Activated CD8-positive, alpha-beta memory T cell treated with anti-CD3 and anti-CD28 coated beads for 24 hours (primary cell): ENCODE measurements at places on chromosomes 11 and 22.

DNA sequence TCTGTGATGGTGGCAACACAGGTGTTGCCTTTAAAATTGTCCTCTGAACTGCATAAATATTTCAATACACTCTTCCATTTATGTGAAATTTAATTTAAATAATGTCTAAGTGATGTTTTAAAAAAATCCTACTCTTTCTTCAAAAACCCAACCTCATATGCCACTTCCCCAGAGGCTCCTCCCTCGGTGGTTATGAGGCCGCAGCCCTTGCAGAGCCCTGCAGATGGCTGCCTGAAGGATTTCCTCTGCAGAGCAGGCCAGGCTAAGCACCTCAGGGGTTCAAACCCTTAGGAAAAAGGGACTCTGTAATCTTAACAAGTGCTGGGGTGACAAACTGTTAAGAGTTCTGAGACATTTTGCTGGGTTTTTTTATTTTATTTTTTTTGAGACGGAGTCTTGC, 25.2 kb downstream of the MORC2 start:
- no peak for DNase-seq

- DNase-seq: no peak
Measured at GRCh38 chr11:10483584-10483983, 28.5 kb downstream of the AMPD3 start.

DNA sequence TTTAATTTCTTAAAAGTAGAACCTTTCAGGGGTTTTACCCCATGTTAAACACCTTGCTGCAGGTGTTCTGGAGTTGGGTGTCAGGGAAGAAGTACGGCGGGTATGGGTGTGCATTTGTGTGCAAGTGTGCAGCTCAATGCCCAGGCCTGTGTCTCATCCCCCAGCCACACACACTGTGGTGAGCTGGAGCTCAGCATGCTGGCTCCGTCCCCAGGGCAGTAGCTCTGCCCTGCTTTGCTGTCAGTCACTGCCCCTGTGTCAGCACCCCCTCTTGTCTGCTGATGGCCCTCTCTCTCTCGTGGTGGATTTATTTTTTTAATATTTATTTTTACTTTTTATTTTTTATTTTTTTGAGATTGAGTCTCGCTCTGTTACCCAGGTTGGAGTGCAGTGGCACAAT, 35.8 kb upstream of the MYO18B start:
- DNase-seq: no peak

GRCh38 chr11:36270701-36271100, 18.5 kb downstream of the COMMD9 start:
- DNase-seq: peak; percentile 17

DNA sequence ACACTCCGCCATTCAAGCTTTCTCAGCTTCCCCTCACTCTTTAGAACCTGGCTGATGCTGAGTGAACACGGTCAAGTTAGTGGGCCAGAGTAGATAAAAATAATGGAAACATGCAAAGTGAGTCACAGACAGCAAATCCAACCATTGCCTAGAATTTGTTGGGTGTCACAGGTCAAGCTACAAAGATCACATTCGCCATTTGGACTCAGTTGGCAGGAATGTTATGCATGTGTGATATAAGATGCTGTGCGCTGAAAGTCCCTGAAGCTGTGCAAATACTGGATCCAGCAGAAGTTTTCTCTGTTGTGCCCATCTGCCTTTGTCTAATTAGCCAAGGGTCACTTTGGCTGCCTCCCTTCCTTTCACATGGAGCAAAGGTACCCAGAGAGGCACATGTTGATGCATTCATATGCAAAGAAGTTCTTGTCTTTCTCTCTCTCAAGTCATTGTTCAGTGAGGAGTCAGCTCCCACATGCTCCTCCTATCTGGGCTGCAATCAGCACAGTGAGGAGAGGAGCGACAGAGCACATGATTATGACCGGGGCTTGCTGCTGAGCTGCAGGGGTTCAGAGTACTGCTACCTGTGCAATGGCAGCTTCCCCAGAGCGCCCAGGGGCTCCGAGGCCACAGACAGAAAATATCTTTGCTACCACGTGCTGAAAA, 39.7 kb downstream of the FLI1 start:
- no peak for DNase-seq

GRCh38 chr22:35498026-35498800, 42.4 kb upstream of the RASD2 start:
- no peak for DNase-seq

- no peak for DNase-seq
Measured at GRCh38 chr11:42170601-42171000, 711.1 kb upstream of the LRRC4C start.

- DNase-seq: no peak
Measured at GRCh38 chr11:75024764-75025211, 36.1 kb downstream of the NEU3 start.

DNA sequence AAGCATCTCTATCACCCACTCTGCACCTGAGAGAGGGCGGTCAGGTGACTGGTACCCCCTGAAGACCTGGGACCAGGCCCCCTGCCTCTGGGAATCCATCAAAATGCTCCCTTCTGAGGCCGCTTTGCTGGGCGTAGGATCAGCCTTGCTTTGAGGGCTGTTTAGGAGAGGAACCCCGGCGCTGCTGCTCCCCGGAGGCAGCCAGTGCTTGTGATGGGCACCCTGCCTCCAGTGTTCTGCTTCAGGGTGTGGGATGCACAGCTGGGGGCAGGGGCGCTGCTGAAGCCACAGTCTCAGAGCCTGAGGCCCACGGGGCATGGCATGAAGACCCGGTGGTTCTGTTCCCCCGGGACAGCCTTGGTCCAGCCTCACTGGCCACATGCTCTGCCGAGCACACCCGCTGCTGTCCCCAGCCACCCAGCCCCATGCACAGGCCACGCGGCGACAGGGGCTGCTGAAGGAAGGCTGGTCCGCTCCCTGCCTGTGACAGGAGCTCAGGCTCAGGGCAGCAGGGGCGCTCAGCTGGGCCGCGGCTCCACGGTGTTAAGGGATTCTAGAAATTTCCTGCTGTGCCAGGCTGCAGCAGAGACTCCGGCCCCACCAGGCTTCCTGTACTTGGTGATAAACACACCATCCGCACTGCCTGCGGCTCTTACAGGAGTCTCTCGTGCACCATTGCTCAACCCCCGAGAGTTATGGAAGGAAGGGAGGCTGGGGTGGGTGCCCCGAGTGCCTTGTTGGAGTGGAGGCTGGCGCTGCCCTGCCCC, 91.0 kb downstream of the KCNQ1 start:
- no peak for DNase-seq

- no peak for DNase-seq
Measured at GRCh38 chr11:126840201-126840886, 160.2 kb downstream of the KIRREL3 start.

DNA sequence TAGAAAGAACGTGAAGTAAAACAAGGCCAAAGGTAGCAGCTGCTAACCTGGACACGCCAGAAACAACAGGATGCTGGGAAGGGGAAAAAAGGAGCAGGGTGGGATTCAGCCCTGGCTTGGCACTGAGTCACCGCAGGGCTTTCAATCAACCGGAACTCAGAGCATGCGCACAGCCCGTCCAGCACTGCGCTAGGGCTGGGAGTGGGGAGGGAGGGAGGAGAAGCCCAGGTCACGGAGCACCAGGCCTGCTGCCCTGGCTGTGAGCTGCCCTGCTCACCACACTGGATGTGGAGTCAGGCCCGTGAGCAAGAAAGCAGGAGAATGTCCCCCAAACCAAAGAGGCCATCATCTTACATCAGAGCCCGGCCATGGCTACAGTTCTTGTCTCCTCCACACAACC, 51.5 kb downstream of the APOL1 start:
- no peak for DNase-seq

GRCh38 chr22:39567135-39567946, 3.2 kb upstream of the CACNA1I start:
- peak; percentile 66 for DNase-seq

- DNase-seq: no peak
Measured at GRCh38 chr22:46056546-46057245, 79.7 kb upstream of the WNT7B start.

DNA sequence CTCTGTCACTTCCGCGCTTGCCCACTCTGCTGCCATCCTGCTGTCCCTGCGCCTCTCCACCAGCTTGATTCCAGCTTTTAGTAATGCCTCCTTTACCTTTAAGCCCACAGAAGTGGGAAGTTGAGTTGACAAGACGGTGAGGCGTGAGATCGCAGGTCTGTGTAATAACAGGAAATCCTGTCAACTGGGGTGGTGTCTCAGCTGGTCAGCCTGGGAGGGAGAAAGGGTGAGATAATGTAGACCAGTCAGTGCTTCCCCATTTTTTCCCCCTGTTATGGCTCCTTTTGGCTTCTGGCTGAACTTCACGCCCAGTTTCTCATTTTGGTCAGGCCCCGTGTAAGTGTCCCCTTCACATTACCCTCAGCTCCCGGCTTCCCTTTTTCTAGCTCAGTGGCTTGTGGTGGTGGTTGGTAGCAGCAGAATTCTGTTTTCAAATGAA, 98.9 kb downstream of the TRAF6 start:
- no peak for DNase-seq

- no peak for DNase-seq
Measured at GRCh38 chr11:40162901-40163883, 1296.3 kb downstream of the LRRC4C start.

DNA sequence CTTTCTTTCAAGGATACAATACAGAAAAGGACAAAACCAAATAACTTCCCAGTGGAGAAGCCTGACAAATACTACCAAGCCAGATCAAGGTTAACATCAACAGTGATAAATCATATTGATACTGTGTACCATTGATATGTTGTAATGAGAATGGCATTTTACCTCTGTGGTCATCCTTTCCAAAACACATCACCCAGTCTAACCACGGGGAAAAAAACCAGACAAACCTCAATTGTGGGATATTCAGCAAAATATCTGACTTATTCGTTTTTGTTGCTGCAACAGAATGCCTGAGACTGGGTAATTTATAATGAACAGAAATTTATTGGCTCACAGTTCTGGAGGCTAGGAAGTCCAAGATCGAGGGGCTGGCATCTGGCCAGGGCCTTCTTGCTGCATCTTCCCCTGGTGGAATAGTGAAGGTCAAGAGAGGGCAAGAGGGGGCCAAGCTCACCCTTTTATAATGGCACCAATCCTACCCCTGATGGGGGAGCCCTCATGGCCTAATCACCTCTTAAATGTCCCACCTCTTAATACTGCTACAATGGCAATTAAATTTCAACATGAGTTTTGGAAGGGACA, 66.1 kb downstream of the FAM76B start:
- no peak for DNase-seq

DNA sequence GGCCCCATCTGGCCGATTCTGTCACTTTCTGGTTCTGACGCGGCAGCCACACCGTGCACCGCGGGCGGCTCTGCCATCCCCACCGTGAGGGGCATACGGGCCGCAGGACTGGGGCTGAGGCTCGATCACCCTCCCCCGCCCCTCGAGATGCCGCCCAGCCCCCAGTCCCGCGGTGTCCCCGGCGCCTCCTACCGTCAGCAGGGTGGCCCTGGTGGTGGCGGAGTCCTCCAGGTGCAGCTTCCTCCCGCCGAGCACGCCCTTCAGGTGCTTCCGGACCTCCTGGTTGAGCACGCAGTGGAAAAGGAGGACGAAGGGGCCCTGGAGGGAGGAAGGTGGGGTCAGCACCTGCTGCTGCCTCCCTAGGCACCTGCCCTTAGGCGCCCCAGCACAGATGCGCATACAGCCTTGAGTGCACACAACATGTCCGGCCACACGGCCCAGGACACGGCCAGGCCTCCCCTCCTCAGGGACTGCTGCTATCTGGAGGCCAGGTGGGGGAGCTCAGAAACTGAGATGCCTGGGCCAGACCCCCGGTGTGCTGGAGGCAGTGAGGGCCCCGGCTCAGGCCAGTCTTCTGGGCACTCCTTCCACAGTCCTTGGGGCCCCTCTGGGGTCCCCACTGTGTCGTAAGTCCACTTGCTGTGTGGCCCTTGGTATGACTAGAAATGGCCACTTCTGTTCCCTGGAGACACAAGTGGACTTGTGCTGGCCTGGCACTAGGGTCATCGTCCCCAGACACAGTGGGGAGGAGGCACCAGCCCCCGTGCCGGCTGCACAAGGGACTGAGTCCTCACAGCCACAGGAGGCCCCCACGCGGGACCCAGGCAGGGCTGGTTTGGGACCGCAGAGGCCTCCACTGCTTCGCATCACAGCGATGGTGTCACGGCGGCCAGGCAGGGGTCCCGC, 31.5 kb downstream of the TRMU start:
- no peak for DNase-seq

- no peak for DNase-seq
Measured at GRCh38 chr11:23123753-23124152, 263.5 kb upstream of the CCDC179 start.

GRCh38 chr11:86497836-86498235, 123.1 kb downstream of the CCDC81 start:
- peak; percentile 50 for DNase-seq

DNA sequence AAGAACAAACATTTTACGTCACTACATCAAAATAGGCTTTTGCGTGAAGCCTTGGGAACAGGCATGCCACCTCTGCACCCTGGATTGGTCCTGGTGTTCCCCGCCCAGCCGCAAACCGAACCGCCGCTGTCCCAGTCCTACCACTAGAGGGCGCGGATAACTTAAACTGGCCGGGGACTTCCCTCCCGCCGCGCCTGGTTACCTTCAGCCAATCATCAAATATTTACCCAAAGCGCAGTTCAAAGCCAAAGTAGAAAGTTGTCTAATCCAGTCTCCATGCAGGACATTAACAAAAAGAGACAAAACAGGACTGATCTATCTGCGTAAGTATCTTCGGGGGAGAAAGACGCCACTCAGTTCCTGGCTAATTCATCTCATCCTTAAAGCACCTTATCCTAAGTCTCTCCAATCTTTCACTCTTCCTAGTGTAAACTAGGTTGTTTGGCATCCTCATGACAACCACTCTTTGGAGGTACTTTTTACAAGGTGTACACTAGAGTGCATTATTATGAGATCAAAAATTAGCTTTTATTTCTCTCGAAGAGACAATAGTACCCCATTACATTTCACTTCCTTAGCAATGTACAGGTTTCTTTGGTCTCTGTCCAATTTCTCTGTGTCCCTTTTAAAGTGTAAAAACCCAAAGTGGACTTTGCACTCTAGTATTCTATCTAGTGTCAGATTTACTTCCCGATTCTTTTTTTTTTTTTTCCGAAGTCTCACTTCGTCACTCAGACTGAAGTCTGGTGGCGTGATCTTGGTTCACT, 3.9 kb upstream of the CRY2 start:
- DNase-seq: peak; percentile 92

DNA sequence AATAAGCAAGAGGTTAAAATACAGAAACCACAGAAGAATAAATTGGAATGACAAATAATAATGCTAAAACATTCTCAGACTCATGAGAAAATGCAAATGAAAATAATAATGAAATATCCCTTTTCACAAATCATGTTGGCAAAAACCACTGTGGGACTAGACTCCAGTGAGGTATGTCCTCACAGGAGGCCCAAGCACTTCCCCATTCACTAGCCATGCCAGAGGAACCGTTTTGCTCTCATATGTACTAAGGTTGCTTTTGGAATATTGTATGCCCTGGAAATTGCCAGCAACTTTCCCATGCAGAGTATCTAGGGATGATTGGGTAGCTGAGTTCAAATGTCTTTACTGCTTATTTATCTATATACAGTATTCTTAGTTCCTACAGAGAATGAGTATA, 106.2 kb upstream of the CHORDC1 start:
- DNase-seq: no peak

DNA sequence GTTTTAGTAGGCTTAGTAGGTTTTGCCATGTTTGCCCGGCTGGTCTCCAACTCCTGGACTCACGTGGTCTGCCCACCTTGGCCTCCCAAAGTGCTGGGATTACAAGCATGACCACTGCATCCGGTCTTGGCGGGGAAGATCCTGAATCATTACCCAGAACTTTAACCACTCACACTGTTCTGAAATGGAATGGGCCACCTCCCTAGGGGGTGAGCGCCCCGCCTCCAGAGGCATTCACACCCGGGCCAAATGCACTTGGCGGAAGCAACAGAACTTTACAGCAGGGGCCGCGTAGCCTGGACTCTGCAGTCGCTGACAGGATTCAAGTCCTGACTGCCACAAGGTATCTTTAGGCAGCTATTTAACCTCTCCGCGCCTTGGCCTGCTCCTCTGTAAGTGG, 5.4 kb downstream of the CCDC86 start:
- DNase-seq: no peak
